ENCODE measurements at places on chromosomes 5 and 9. TPM values are rescaled to one million over a fixed set of nuclear protein-coding genes. Genes with fewer than 3 reads are reported as not detected.
A peak's percentile ranks its signal among the peaks of the same experiment; 100 is the strongest.

ABO gene
- 0.14 TPM for total RNA-seq

- DNase-seq: peak; percentile 48
Measured at GRCh38 chr9:137277329-137278041, at the start of gene TOR4A. TOR4A (plus strand) TSS chr9:137277726; CDS start chr9:137278690, 964 bp downstream.

ARL14EPL gene
- total RNA-seq: not detected

GRCh38 chr9:76519075-76519835 is 60.3 kb downstream of the GCNT1 start:
- no peak for DNase-seq

DNA sequence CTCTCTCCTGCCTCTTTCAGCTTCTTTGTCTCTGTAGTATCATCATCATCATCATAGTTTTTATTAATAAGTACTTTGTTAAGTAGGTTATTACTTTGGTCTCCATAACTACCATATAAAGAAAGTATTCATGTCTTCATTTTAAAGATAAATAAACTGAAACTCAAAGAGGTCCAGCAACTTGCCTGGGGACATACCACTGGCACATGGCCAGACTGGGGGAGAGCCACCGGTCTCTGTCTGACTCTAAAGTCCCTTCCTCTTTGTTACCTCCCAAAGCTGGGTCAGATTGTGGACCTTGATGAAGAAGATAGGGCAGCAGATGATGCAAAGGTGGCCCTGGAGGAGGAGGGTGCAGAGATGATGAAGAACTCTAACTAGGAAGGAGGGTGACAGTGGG is 8.5 kb downstream of the CDX1 start:
- DNase-seq: no peak

GRCh38 chr5:170542691-170543293 is 39.0 kb downstream of the KCNIP1 start:
- DNase-seq: no peak

PDE6A gene
- not detected for total RNA-seq

GLRA1 gene
- total RNA-seq: not detected

OR1Q1 gene
- not detected for total RNA-seq

DNA sequence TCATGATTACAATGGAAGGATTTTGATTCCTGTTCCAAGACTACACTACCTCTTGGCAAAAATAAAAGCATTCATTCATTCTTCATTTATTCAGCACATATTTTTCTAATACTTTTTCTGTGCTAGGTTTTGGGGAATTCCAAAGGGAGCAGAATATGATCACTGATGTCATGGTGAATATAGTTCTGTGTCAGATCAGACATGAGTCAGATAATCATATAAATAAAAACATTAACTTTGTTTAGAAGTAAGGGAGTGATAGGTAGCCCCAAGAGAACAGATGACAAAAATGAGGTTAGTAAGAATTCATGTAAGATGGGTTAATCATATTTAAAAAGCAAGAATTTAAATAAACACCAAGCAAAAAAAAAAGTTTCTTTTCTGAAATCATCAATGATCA is 94.1 kb upstream of the RANBP6 start:
- no peak for DNase-seq

SAXO1 gene
- total RNA-seq: not detected

DNA sequence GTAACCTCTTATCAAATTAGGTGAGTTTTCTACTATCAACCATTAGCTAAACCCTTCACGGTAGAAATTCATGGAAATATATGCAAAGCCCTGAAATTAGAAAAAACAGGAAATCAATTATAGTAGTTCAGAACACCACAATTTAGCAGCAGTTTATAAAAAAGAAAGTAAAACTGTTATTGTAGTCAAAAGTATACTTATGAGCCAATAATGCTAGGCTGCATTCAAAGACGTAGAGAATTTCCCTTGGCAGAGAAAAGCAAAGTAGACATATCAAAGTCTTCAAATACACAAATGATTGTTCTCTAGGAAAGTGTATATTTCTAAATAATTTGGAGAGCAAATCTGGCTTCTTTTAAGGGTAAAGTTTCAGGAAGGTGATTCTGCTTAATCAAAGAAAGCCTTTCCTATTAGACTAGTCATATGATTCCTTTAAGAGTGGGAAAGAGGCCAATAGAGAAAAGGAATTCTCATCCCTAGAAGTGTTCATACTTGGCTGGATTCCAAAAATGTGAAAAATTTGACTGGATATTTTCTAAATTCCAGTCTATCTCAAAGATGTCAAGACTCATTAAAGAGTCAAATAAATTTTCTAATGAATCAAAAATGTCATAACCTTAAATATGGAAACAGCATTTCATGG is 185.5 kb downstream of the SMC2 start:
- DNase-seq: no peak

SLCO6A1 gene
- total RNA-seq: not detected

GARIN3 gene
- total RNA-seq: 0.30 TPM

- DNase-seq: peak; percentile 73
Measured at GRCh38 chr9:127776195-127776923, 2.1 kb downstream of the SH2D3C start.

PCDHB5 gene
- not detected for total RNA-seq

C7 gene
- not detected for total RNA-seq

- no peak for DNase-seq
Measured at GRCh38 chr5:116428966-116429365, 145.7 kb downstream of the SEMA6A start.

GRCh38 chr9:103991698-103992097 is 102.4 kb upstream of the SMC2 start:
- DNase-seq: no peak

GRCh38 chr5:73960426-73960825 is 334.4 kb downstream of the ARHGEF28 start:
- no peak for DNase-seq

- DNase-seq: peak; percentile 75
Measured at GRCh38 chr5:157603333-157604190, 28.0 kb upstream of the ADAM19 start.

DNA sequence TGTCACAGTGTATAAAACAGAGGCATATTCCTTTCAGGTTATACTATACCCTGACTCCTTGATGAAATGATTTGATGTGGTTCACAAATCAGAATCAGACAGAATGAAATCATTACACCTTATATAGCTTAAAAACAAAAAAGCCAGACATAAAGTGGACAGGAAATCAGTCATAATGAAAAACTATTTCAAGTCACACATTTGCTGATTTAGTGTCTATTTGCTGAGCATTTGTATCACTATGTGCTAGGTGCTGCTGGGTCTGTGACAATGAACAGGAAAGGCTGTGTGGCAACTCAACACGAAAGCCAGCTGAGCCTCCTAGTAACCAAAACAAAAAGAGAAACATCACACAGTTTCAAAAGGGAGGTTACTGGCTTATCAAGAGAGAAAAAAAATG is 194.0 kb downstream of the EFNA5 start:
- DNase-seq: peak; percentile 11

EIF4EBP3 gene
- 15.0 TPM for total RNA-seq

GRCh38 chr5:134129411-134130238 is 15.1 kb downstream of the TCF7 start:
- DNase-seq: no peak

DNA sequence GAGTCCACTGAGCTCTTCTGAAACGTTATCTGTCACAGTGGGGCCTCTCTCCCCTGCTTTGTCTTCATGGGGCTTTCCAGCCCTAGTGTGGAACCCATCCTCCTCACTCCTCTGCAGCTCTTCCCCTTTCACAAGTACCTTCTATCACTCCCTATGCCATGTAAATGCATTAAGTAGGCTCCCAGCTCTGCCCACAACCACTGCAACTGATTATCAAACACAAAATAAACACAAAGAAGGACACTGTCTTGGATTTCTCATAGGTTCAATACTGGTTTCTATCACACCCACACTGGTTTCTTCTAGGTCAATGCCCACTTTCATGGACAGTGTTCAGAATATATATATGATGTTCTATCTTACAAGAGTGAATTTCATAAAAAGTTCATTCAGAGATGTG is 139.4 kb downstream of the GNAQ start:
- no peak for DNase-seq

LPAR1 gene
- total RNA-seq: not detected

TMC1 gene
- total RNA-seq: not detected

DNA sequence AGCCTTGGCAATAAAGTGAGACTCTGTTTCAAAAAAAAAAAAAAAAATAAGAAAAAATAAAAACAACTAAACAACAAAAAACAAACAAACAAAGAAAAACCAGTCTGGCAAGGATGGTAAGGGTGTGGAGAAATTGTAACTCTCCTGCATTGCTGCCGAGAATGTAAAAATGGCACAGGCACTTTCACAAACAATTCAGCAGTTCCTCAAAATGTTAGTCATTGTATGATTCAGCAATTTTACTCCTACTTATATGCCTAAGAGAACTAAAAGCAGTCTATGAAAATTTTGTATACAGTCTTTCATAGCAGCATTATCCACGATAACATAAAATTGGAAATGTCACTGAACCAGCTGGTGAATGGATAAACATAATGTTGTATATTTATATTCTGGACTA is 280.4 kb downstream of the CDH9 start:
- DNase-seq: no peak

DNA sequence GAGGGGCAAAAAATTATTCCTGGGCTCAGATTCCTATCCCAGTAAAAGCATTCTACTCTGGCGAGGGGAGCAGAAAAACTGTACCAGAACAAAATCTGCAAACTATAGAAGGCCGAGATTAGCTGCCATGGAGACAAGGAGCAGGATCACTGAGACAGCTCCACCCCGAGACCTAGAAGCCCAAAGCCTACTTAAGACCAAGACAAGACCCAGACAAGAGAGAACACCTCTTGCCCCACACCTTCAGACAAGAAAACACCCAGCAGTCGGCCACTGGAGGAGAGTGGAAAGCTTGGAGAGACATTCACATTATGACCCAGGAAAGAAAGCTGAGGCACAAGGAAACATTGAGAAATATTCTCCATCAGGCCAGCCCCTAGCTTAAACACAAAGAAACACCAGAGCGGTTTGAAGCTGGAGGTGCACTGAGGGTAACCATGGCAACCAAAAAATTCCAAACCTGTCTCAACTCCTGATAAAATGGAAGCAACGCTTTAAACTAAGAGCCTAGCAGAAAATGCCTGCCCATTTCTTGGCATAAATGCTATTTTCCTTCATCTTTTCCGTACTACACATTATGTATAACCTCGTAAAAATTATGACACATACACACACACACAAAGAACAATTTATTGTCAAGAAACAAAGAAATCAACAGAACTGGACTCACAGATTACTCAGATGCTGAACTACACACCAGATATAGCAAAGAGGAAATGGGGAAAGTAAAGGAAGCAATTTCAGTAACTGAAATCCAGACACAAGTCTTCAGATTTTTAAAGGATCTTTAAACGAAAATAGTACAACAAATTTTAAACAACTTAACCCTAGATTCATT is 53.8 kb upstream of the FTMT start:
- no peak for DNase-seq

GRCh38 chr5:5685737-5686136 is 263.3 kb downstream of the ICE1 start:
- no peak for DNase-seq

DNA sequence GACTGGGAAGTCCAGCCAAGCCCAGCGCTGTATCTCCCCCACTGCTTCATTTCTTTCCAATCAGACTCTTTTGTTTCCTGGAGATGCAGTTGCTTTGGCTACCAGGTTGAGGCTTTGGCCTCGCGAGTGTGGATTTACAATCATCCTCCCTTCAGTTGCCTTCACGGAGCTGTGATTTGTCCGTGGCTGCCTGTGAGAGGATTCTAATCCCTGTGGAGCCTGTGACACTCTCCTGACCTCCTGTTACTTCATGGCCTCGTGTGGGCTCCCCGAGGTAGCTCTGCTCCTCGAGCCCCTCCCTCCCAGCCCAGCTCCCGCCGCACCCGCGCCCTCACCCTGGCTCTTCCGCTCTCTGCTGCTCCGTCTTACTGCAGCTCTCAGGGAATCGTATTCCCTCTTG is 107.2 kb upstream of the STC2 start:
- no peak for DNase-seq

DNA sequence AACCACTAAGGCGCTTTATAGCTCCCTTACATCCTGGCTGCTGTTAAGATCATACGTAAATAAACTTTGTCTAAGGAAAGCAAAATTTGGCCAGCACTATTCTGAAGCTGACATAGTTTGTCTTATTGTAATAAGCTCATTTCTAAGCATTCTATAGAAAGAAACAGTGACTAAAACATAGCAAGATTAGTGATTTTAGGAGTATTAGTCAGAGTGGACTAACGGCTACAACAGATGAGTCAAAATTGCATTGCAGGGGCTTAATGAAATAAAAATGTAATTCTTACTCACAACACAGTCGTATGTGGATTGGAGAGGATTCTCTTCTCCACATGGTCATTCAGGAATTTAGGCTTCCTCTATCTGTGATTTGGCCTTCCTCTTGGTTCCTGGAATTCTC is 347.6 kb downstream of the GADD45G start:
- DNase-seq: no peak

TMEM232 gene
- 0.80 TPM for total RNA-seq

DNA sequence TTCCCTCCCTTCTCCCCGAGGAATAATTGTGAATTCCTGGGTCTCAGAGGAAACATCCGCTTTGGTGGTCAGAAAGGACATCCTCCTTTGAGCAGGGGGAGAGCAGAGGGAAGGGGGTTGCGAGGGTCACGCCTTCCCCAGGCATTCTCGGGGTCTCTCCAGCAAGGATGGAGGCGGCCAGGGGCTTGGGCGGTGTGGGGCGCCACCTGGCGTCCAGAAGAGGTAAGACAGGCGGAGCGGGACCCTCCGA is 129.1 kb downstream of the KCNIP1 start:
- peak; percentile 24 for DNase-seq

DNA sequence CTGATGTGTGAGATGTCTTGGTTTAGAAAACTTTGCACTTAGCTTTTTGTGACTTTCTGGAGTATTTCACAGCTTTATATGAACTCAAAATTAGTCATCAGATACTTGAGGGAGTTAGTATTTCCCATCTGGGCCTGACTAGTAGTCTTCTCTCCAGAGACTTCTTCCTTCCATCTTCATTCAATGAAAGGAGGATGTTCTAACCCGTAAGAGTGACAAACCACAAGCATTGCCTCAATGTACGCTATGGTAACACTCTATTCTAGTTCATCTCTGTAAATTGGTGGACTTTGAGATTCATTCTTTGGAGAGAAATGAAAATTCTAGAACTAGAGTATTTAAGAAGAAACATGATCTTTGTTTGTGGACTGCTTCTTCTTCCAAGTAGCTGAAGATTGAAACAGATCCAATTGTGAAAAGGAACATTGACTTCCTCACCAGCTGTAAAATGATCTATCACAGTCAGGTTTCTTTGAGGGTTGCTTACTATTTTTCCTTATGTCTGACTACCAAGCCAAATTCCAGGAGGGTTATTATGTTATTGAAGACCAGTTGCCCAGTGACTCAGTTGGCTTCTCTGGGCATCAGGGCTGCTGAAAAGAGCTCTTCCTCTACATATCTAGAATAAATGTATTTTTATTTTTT is 157.6 kb downstream of the SLC12A2 start:
- no peak for DNase-seq

GRCh38 chr9:27109621-27110020 is 596 bp downstream of the TEK start:
- no peak for DNase-seq

DNA sequence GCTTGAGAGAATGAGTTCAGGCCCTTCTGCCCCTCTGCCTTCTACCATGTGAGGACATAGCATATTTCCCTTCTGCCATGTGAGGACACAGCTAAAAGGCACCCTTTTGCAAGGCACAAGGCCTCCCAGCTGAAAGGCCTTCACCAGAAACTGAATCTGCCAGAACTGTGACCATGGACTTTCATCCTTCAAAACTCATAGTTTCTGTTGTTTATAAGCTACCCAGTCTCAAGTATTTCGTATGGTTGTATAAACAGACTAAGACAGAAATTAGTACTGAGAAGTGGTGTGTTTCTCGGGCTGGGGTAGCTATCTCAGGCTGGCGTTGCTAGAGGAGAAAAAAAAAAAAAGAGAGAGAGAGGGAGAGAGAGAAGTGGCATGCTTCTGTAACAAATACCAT is 368.6 kb downstream of the DMRTA1 start:
- no peak for DNase-seq

NXNL2 gene
- not detected for total RNA-seq
